CD4-positive, alpha-beta T cell treated with Interleukin-17A for 4 hours (primary cell): ENCODE measurements at places on chromosomes 5 and 9.

DNA sequence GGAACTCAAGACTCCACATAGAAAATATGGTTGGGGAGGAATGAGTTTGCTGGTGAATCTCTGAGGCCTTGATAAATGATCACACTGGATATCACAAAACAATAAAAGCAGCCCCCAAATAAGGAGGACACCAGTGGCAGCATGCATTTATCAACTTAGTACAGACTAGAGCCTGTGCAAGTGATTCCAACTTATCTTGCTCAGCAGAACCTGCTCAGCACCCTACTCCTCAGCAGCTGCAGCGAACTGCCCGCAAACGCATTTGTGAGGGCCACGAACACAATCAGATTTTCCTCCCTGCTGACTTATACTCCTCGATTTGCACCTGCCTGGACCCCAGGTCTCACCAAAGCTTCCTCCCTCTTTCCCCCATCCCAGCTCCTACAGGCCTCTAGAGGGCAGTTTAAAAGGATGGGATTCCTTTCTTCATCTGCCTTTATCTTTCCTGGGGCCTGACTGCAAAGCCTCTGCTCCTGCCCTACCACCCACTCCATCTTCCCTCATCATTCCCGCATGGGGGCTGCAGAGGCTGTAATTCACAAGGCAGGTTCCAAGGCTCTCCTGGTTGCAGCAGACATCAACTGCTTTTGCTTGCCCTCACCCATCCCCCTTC is 41.2 kb downstream of the ANKS6 start:
- no peak for DNase-seq

DNA sequence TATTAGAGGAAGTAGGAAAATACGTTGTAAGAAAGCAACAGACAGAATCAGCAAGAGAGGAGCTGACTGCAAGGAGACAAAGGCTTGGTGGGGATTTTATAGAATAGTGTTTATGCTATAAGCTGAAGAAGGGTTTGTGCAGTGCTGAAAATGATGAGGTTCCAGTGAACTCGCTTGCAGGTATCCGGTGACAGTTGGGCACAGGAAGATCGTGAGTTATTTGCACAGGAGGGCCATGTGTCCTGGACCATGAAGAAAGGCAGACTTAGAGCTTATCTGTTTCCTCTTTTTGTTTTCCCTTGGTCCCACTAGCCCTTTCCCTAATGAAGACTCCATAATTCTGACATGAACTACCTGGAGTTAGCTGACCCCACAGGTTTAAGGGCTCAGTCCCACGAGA is 61.4 kb downstream of the NXNL2 start:
- no peak for DNase-seq

DNA sequence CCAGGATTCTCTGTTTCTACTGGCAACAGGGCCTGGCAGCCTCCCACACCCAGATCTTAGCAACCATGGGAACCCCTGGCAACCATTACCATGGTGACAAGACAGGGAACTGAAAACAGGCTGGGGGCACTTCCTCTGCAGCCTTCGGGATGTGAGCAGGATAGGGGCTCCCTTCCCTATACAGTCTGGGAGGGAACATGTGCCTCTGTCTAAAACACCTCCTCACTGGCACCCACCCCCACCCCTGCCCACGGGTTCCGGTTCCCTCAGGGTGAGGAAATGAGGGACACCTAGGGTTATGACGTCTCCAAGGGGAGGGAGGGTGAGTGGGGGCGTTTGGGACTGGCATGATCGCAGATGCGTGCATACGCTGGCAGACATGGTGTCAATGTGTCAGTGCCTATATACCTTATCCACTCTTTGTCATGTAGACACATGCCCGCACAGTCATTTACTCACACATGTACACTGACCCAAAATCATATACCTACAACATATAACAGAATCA is 3.0 kb upstream of the DNAJB5 start:
- peak; percentile 60 for DNase-seq

DNA sequence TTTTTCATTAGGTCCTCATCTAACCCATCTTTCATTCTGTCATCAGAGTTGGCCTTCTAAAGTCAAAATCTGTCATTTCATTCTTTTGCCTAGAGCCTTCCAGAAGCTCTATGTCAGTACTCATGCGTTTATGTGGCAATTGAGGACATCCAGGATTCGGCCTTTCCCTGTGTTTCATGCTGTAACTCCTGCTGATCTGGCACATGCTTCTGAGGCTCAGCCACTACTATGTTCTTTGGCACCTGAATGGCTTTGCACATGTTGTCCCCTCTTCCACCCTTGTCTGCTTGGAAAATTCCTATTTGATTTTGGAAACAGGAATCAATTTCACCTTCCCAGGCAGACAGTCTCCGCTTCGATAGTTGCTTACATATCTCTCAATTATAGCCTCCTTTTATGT is 84.9 kb downstream of the GDNF start:
- no peak for DNase-seq

- no peak for DNase-seq
Observed at GRCh38 chr5:98769959-98770208, 3.6 kb upstream of the RGMB start.

GRCh38 chr9:96350866-96351265 is 32.6 kb downstream of the SLC35D2 start:
- no peak for DNase-seq
